Upper lobe of right lung (tissue), 1 donor: ENCODE measurements at places on chromosomes 4 and X. TPM values are rescaled to one million over a fixed set of nuclear protein-coding genes. Genes with fewer than 3 reads are reported as not detected.
A peak's percentile ranks its signal among the peaks of the same experiment; 100 is the strongest.

DNA sequence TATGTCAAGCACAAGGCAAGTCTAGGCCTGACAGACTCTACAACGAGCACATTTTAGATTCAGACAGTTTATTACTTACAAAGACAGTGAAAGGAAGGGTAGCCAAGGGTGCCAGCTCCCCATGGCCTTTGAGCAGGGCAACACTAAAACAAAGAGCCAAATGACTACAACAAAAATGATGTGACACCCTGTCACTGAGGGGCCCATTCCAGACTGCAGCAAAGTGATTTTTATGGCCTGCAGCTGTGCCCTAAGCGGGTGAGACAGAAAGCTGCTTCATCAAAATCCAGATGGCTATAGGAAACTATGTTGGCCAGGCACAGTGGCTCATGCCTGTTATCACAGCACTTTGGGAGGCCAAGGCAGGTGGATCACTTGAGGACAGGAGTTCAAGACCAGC is 13.4 kb upstream of the RP2 start:
- no peak for DNase-seq
- no peaks in the 10 kb centered on the region for H3K36me3 ChIP-seq
- no peak overlapping the region for H3K27ac ChIP-seq

GRCh38 chr4:114366368-114366767 is 232.2 kb upstream of the UGT8 start:
- H3K27me3 ChIP-seq = no peaks in the 10 kb centered on the region
- DNase-seq = no peak
- no peaks in the 10 kb centered on the region for H3K4me1 ChIP-seq
- H3K36me3 ChIP-seq = no peaks in the 10 kb centered on the region
- H3K4me3 ChIP-seq = no peak overlapping the region
- H3K27ac ChIP-seq = no peak overlapping the region

Gene TCP11X2
- not detected for total RNA-seq

DNA sequence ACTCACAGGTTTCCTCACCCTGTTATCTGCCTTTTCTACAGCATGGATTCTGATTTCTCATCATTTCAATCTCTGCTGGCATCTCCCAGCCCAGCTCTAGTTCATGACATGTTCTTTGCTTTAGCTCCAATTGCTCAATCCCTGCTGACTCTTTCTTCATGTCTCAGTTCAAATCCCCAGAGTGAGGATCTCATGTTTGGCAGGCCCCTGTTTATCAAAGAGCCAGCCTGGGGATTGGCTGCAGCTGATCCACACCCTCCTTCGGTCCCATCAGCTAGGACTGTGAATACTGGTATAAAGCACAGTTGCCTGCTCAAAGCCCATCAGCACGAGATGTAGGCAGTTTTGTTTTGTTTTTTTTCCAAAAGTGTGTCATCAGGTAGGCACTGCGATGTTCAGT is 14.4 kb upstream of the CC2D2A start:
- no peak overlapping the region for H3K4me3 ChIP-seq
- no peaks in the 10 kb centered on the region for H3K36me3 ChIP-seq
- DNase-seq = no peak
- H3K27ac ChIP-seq = peak overlapping the region; percentile 59
- no peaks in the 10 kb centered on the region for H3K27me3 ChIP-seq

- H3K27ac ChIP-seq = no peak overlapping the region
- peaks cover 3% of the 10 kb centered on the region for H3K27me3 ChIP-seq
- H3K36me3 ChIP-seq = no peaks in the 10 kb centered on the region
- no peak overlapping the region for H3K4me3 ChIP-seq
- DNase-seq = peak; percentile 66
Observed at GRCh38 chr4:81052119-81053068, 21.9 kb downstream of the BMP3 start.

- H3K4me3 ChIP-seq = no peak overlapping the region
- no peaks in the 10 kb centered on the region for H3K36me3 ChIP-seq
- no peaks in the 10 kb centered on the region for H3K27me3 ChIP-seq
- H3K4me1 ChIP-seq = no peaks in the 10 kb centered on the region
Observed at GRCh38 chrX:107599450-107599861, 28.9 kb upstream of the PRPS1 start.

DNA sequence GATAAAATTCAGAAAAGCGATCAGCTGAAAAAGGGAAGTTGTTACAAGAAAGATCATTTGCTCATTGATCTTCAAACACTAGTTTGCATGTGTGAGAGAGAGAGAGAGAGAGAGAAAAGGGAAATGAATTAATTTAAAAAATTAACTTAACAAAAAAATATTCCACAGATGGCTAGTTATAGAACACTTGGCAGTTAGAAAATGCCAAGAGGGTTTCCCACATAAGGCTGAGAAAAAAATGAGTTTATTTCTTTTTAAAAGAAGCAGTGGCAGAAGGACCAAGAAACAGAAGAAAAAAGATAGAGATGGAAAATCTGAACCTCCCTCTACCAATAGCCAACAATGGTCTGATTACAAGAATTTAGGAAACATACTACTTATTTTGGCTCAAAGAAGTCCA is 47.1 kb downstream of the FGF13 start:
- no peaks in the 10 kb centered on the region for H3K36me3 ChIP-seq
- no peak overlapping the region for H3K27ac ChIP-seq
- H3K4me1 ChIP-seq = no peaks in the 10 kb centered on the region
- no peak overlapping the region for H3K4me3 ChIP-seq

- no peaks in the 10 kb centered on the region for H3K27me3 ChIP-seq
- H3K4me1 ChIP-seq = no peaks in the 10 kb centered on the region
- DNase-seq = no peak
Observed at GRCh38 chrX:96909291-96909690, 25.6 kb downstream of the RPA4 start.

Gene BANK1
- total RNA-seq = 12.6 TPM

DNA sequence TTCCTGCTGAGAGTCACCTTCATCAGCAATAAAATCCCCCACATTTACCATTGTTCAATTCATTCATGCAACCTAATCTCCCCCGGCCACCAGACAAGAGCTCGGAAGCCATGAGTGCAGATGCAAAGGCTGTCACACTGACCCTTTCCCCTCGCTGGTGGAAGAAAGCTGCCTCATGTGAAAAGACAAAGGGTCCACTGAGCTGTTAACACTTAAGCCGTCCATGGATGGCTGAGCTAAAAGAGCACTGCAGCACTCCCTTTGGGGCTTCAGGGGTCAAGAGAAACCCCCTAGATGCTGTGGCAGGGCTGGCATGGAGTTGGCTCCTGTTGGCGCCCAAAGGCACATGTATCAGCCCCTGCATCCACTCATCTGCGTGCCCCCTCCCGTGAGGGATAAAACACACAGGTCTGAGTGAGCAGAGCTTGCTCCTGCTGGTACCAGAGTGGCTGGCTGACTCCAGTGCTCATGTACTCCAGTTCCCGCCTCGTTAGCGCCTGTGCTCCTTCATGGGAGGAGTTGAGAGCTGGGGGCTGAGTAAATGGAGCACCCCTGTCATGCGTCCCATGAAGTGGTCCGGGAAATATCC is 216.5 kb downstream of the PDHA2 start:
- no peak for DNase-seq
- no peaks in the 10 kb centered on the region for H3K36me3 ChIP-seq
- H3K4me1 ChIP-seq = no peaks in the 10 kb centered on the region
- H3K4me3 ChIP-seq = no peak overlapping the region
- no peaks in the 10 kb centered on the region for H3K27me3 ChIP-seq
- H3K27ac ChIP-seq = no peak overlapping the region

GRCh38 chr4:66893807-66894206 is 651.5 kb downstream of the CENPC start:
- H3K27me3 ChIP-seq = no peaks in the 10 kb centered on the region
- no peak overlapping the region for H3K4me3 ChIP-seq
- no peak overlapping the region for H3K27ac ChIP-seq
- no peaks in the 10 kb centered on the region for H3K4me1 ChIP-seq

DNA sequence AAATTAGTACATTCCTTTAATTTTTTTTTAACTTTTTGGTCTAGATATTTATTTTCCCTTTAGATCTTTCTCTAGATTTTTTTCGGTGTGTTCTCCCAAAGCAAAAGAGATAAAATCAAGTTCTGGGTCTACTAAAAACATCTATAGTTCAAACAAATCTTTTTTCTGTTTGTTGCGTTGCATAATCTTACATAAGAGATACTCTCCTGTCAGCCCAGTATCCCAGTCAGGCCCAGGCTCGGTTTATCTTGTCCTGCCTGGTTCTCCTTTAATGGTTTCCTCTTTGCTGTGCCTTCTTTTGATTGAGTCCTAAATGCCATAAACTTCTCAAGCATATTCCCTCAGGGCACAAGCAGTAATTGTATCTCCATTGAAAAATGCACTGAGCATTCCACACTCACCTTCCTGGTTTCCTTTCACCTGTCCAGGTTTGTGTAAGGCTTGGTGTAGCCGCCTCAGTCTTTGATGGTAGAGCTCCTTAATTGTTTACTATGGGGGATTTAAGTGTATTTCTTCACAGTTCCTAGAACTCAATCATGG is 104.9 kb downstream of the TMEM131L start:
- H3K4me3 ChIP-seq = no peak overlapping the region
- DNase-seq = no peak
- peaks cover 6% of the 10 kb centered on the region for H3K4me1 ChIP-seq
- H3K36me3 ChIP-seq = no peaks in the 10 kb centered on the region

- no peaks in the 10 kb centered on the region for H3K4me1 ChIP-seq
- H3K27ac ChIP-seq = no peak overlapping the region
- DNase-seq = no peak
Observed at GRCh38 chr4:151530230-151530629, 121.3 kb downstream of the FHIP1A start.

Gene RTL5
- 9.2 TPM for total RNA-seq

DNA sequence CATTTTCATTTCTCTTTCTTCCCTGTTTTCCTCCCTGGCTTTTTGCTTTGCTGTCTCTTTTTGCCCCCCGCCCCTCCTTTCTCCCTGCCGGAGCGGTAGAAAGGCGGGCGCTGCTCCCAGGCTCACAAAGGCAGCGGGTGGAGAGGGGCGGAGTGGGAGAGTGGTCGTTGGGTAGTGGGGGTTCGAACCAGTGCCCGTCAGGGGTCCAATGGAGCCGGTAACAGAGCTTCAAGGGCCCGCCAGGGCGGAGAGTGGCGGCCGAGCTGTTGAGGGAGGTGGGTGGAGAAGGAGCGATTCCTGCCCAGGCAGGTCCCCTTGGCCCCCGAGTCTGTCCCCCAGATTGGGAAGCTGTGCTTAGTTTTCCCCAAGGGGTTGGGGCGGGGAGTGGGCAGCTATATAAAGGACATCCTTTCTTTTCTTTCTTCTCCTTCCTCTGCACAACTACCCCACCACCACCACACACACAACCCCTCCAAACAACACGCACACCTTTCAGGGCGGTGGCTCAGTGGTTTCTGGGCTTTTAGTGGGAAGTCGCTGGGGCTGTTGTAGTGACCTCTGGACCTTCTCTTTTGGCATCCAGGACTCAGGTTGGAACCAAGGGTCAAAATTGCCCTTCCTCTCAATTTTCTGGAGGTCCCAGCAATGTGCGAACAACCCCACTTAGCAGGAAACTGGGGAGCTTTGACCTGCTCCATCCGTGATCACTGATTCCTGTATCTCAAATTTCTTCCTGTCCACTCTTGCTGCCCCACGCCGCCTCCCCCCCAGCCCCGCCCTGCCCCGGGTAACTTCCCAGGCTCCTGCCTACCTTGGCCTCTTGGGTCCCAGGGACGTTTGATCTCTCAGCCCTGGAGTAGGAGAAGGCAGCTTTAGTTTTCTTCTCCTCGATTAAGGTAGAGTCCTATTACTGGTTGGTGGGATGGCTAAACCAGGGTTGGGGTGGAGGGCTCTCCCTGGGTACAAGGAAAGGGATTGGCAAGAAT is 1.9 kb downstream of the EFNB1 start:
- H3K4me1 ChIP-seq = no peaks in the 10 kb centered on the region
- peak overlapping the region; percentile 76 for H3K27ac ChIP-seq
- no peak for DNase-seq

DNA sequence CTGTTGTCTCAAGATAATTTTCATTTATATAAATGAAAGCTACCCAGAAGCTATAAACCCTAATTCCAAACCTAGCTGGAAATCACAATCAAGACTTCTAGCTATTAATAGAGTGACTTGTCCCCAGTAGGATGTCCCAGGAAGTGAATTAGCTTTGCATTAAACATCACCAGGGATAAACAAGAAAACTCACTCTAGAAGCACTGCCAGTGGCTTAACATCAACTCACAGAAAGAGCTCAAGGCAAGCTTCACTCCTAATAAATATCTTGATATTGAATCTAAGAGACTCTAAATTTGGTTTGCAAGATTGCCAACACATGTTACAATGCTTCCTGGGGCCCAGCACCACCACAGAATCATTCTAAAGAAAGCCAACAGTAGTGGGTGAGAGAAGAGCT is 468.7 kb upstream of the FAM241A start:
- DNase-seq = no peak
- no peaks in the 10 kb centered on the region for H3K36me3 ChIP-seq
- no peaks in the 10 kb centered on the region for H3K27me3 ChIP-seq
- H3K4me1 ChIP-seq = no peaks in the 10 kb centered on the region
- H3K4me3 ChIP-seq = no peak overlapping the region
- H3K27ac ChIP-seq = no peak overlapping the region

Gene DDX53
- total RNA-seq = not detected

DNA sequence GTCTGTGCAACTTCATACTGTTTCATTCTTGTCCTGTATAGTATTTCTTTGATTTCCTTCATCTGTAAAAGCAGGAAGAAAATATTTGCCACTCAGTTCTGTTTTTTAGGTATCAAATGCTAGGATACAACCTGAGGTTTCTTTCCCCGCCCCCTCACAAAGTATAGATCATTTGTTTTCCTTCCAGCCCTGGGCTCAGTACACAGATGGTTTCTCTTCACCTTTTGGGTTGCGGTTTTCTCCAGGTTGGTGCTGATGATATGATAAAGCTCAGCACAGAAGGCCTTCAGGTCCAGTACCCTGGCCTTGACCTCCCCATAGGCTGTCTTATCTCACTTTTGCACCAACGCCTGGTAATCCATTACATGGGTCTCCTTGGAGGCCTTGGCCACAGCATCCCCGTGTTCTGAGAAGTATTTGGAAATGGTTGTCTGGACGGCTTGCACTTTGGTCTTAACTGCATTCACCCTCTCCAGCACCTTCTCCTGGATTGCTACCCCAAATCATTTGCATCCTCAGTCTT is 35.2 kb downstream of the PTTG2 start:
- H3K27me3 ChIP-seq = no peaks in the 10 kb centered on the region
- peaks cover 6% of the 10 kb centered on the region for H3K4me1 ChIP-seq
- no peak for DNase-seq
- no peak overlapping the region for H3K27ac ChIP-seq
- no peak overlapping the region for H3K4me3 ChIP-seq

- H3K27me3 ChIP-seq = no peaks in the 10 kb centered on the region
- DNase-seq = no peak
- H3K27ac ChIP-seq = no peak within 1 kb of the TSS
- no peaks in the 10 kb centered on the region for H3K4me1 ChIP-seq
- H3K36me3 ChIP-seq = no peaks in the 10 kb centered on the region
- no peak within 1 kb of the TSS for H3K4me3 ChIP-seq
Observed at GRCh38 chrX:71222929-71223328, at the start of gene GJB1. TSS of gene GJB1 (plus strand) at chrX:71223224. CDS start at chrX:71223708, 484 bp downstream.

GRCh38 chrX:47482512-47483305 is at the start of gene ZNF41:
TSS of gene ZNF41 (minus strand) at chrX:47483222. CDS start at chrX:47467481, 15,741 bp downstream.
- H3K4me3 ChIP-seq = peak within 1 kb of the TSS; percentile 63
- peak; percentile 85 for DNase-seq

DNA sequence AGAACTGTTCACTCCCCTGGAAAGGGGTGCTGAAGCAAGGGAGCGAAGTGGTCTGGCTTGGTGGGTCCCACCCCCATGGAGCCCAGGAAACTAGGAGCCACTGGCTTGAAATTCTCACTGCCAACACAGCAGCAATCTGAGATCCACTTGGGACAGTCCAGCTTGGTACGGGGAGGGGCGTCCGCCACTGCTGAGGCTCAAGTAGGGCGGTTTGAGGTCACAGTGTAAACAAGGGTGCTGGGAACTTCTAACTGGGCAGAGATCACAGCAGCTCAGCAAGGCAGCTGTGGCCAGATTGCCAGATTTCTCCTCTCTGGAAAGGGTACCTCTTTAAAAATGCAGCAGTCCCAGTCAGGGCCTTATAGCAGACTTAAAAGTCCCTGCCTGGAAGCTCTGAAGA is 53.9 kb upstream of the GALNTL6 start:
- peak; percentile 71 for DNase-seq
- no peaks in the 10 kb centered on the region for H3K4me1 ChIP-seq
- H3K27me3 ChIP-seq = no peaks in the 10 kb centered on the region
- no peaks in the 10 kb centered on the region for H3K36me3 ChIP-seq
